ENCODE measurements at places on chromosomes 11 and 22.

DNA sequence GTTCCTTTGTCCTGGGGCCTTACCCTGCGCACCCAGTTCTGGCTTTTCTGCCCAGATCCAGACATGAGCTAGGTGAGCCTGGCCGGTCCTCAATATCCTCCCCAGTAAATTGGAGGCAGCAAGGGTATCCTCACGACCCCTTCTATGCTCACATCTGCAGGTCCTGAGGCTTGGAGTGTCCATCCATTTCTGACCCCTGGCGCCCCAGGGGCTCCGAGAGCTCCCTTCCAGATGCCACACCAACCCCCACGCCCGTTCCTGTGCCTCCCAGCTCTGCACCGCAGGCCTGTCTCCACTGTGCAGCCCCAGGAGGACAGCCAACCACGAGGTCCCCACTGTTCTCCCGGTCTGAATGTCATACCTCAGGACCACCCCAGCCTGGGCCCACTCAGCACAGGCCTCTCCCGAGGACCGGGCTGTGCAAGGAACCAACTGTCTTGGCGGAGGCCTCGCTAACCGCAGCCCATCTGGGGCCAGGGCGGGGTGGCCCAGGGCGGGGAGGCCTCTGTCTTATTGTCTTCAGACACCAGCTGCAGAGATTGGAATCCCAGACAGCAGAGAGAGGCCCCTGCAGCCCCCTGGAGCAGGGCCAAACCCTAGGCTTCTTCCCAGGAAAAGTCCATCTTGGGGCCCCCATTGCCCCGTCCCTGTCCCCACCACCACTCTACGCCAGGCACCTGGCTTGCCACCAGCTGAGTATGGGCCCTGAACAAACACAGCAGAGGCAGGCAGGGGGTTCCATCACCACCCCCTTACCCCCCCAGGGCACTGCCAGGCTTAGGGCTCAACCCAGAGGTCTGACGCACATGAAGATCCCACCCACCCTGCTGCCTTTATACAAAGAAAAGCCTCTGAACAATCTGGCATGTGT lies 39.3 kb downstream of the ALX4 start:
- DNase-seq = no peak

GRCh38 chr11:122864386-122865115 lies 18.0 kb upstream of the JHY start:
- no peak for DNase-seq

DNA sequence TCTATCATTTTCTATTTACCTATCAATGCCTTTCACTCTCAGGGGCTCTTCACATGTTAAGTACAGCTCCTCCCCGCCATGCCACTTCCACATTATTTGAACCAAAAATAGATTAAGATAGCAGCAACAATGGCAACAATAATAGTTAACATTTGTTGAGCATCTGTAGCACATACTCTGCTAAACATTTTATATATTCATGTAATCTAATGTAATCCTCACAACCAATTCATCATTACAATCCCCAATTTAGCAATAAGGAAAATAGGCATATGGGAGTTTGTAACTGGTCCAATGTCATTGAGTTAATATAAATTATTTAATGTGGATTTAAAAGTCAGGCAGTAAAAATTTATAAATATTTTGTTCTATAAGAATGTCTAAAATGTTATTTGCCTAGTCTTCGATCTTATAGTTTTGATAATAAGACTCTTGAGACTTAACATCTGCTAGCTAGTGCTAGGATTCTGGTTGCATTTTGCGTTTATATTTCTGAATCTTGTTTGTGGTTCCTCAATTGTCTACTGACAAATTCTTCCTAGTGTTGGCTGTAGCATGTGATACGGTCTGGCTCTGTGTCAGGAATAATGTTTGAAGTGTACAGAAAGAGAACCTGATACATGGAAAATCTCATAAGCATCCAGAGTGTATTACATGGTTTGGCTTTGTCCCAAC lies 621.5 kb upstream of the LUZP2 start:
- no peak for DNase-seq

DNA sequence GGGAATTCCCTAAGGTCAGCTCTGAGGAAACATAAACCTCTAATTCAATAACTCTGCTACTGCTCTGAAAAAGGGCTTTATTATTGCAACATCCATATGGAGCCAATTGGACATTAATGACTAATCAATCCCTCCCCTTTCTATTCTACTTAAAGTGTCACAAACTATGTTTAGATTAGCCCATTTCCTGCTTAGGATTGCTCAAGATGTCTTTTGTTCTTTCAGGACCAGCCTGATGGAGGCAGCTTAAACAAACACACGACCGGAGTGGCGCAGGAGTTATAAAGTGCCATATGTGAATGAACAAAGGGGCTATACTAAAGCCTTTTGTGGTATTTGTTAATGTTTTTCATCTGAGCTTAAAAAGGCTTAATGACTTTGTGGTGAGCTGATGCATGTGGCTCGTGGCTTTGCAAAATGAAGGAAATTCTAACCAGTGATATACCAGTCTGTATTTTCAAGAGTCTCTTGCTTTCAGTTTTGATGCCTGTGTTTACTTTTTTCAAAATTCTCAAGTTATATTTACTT lies 354.4 kb downstream of the SOX6 start:
- DNase-seq = peak; percentile 74

GRCh38 chr22:46699091-46699490 lies 39.0 kb downstream of the CERK start:
- no peak for DNase-seq

GRCh38 chr22:22022255-22022840 lies 39.8 kb upstream of the TOP3B start:
- DNase-seq = no peak

DNA sequence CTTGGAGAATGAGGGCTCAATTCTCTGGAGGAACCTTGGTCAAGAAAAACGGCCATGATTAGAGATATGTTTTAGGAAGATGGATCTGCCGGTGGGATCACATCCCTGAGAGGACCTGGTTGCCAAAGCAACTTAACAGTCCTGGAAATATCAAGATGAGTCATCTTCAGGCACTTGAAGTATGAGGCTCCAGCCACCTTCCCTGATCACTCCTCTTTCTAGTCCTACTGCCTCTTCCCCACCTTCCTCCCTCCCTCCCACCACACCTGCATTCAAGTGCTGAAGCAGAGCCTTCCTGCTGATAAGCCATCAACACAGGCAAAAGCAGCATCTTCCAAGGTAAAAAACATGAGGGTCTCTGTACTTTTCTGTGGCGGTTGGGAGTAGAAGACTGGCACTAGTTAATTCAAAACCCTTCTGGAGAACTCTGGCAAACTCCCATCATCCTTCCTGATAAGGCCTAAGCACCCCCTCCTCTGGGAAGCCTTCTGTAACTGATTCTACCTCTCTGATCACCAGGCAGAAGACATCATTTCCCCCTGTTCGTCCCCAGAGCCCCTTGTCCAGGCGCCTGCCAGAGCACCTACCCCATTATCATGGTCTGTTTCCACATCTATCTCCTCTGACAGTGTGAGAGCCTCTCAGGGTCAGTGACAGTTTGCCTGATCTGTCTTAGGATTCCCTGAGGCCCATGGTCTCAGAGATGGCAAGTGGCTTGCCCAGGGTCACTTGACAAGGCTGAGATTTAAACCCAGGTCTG lies 79.8 kb downstream of the CLPB start:
- no peak for DNase-seq

DNA sequence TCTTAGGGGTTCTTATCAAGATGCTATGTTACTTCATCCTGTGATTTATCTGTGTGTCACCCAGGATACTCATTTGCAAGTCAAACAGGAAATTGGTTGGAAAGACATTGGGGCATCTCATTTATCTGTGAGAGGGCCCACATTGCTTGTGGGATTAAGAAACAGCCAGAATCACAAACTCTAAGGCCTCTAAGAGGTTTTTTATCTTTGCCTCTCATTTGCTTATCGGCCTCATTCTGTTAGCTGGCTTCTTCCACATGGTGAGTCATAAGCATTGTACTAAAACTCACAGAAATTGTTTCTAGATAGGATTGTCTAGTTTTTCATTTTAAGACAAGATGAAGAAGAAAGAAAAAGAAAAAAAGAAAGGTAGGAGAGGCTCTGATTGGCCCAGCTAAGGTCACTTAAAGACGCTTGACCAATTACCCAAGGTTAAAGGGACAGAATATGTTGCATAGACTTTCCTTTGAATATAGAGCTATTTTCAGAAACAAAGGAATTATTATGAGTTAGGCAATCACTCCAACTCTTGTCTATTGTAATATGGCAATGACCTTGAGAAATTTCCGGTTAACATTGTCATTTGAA lies 121.9 kb downstream of the ARHGAP42 start:
- DNase-seq = no peak

GRCh38 chr22:25953919-25954318 lies 211.9 kb downstream of the MYO18B start:
- no peak for DNase-seq

- DNase-seq = no peak
These were observed 29.3 kb downstream of the RPL3 start for GRCh38 chr22:39289975-39290720.

GRCh38 chr11:17812091-17812864 lies 77.7 kb downstream of the KCNC1 start:
- no peak for DNase-seq

GRCh38 chr11:85712953-85713352 lies 27.0 kb upstream of the CCDC89 start:
- no peak for DNase-seq

DNA sequence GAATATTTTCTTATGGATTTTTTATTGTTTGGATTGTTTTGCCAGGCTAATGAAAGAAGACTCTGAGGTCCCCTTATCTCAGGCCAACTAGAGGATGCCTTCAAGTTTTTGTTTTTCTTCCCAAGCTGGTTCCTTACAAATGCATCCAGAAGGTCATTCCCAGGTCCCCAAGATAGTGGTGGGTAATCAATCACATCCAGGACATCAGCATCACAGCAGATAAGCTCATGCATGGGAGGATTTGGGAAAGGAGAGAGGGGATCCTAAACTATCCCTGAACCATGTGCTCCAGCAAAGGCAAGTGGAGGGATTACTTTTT lies 20.7 kb downstream of the FZD4 start:
- no peak for DNase-seq

DNA sequence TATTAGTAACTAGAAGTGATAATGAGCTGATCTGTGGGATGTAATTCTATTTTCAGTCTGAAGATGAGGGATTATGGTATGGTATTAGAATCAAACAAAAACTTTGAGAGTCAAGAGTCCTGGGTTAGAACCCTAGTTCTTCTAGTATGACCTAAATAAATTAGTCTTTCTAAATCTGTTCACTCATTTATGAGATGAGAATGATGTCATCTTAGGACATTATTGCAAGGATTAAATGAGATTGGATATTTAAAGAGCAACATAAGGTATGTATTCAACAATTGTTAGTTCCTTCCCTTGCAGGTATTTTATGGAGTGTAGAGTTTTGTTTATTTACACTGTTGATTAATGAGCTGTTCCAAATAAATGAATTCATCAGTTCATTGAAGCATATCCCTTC lies 21.8 kb downstream of the EMSY start:
- DNase-seq = no peak

DNA sequence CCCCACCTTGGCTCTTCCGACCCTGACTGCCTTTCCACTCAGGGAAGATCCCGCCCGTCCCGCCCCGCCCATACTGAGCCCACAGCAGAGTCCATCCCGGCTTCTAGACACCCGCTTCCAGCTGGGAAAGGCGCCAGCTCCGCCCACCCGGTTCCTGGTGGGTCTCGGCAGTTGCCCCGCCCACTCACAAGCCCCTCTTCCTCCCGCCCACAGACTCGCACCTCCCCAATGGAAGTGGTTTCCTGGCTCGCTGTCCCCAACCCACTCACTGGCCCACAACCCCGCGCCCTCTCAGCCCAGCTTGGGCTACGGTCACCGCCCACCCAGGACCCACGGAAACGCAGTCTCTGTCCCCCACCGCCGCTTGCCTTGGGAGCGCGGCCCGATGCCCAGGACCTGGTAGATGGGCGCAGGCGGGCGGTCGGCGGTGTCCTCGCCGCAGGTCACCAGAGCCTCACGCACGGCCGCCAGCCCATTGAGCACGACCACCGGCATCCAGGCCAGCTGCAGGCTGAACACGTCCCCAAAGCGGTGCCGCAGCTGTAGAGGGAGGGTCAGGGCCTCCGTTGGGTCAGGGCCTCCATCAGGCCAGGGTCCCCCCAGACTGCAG lies 22.2 kb upstream of the CYP2D6 start:
- no peak for DNase-seq

- no peak for DNase-seq
These were observed 2.0 kb downstream of the PRDM10 start for GRCh38 chr11:130000552-130001176.

DNA sequence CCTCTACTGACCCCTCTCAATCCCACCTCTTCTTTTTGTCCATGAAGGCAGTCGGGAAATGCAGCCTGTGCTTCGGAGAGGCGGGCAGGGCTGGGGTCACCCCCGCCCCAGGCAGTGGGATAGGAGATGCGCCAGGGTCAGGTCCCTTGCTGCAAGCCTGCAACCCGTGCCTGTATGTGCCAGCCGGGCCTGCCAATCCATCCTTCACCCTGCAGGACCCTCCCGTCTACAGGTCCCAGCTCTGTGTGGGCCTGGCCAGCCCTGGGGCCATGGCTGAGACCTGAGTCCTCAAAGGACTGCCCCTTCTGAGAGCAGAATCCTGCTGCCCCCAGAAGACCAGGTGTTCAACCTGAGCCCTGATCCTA lies 10.9 kb downstream of the ASCL2 start:
- DNase-seq = no peak

- no peak for DNase-seq
These were observed 401.6 kb upstream of the CCDC90B start for GRCh38 chr11:83687787-83688186.

DNA sequence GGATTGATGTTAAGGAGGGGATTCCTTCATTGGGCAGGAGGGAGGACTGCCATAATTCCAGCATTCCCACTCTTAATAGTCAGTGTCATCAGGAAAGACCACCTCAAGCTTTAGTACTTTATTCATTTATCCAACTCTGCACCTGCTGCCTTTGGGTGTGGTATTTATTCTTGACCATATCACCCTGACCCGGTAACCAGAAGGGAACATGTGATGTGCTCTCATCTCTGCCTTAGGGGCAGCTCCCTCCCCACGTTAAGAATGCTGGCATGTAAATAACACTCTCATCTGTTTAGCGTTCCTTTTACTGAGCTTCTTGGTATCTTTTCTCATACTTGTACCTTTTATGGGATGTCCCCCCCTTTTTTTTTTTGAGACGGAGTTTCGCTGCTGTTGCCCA lies 7.7 kb downstream of the CAT start:
- DNase-seq = no peak

GRCh38 chr11:70887542-70887827 lies 364.9 kb downstream of the SHANK2 start:
- no peak for DNase-seq

DNA sequence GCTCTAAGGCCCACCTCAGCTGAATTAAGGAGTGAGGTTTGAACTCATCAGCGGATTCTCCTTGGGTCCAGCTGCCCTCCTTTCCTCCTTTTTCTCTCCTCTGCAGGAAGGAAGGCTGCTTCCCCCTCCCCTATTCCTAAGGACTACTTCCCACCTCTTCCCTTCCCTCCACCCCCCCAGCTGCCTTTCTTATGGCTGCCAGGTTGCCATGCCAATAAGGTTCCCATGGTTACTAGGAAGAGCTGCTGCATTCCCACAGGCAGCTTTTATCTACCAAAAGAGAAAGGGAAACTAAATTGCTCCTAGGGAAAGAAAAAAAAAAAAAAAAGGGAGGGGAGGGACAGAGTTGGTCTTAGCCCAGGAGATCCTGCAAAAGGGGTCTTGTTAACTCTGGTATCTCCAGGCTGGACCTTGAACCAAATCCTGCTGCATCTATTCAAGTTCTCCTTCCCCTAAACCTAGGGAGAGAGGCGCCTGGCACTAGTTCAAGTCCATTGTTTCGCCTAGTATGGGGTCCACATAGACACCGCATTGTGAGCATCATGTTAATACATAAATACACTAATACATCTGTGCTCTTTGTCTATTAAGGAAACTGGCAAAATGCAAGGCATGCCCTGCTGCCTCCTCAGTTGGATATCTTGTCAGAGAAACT lies 21.2 kb upstream of the FEZ1 start:
- no peak for DNase-seq

- DNase-seq = no peak
These were observed 990.7 kb downstream of the NTM start for GRCh38 chr11:132361011-132361550.
